ENCODE measurements at places on chromosomes 2 and 18. TPM values are rescaled to one million over a fixed set of nuclear protein-coding genes. Genes with fewer than 3 reads are reported as not detected.

- no peak for DNase-seq
Observed at GRCh38 chr2:217804338-217804737, 198.5 kb downstream of the TNS1 start.

- DNase-seq: no peak
Observed at GRCh38 chr2:68757081-68757480, 22.5 kb downstream of the ARHGAP25 start.

RGPD3 gene
- polyA plus RNA-seq: 0.36 TPM

DNA sequence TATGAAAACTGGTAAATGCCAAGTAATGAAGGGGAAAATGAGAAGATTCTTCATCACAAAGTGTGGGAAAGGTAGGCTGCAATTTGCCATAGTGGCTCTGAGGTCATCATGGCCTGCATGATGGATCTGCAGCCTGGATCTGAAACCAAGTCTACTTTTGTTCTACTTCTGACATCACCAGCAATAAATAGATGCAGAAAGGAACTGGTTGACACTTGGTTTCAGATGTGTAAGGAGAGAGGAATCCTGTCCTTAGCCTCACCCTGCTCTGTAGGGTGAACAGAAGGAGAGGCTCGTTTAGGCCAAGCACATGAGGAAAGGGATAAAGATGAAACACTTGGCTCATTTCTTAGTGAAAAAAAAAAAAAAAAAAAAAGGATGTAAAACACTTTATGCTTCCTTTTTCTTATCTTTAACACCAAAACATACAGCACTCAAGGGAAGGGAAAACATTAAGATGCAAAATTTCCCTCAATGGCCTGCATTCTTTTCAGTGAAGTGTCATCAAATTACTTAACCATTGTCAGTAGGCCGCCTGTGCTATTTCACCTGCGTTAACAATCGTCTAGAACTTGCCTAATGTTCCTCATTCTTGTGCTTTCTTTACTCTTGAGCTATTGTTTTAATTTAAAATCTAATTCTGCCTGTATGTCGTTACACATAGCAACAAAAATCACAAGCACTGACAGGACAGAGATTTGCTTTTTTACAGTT lies 3.9 kb downstream of the NEB start:
- no peak for DNase-seq

DNA sequence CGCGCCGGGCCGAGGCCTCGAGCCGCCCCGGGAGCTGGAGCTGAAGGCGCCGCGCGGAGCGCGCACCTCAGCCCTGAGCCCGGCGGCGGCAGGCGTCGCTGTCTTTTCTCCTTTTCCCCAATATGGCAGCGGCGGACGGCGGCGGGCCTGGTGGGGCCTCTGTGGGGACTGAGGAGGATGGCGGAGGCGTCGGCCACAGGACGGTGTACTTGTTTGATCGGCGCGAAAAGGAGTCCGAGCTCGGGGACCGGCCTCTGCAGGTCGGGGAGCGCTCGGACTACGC lies 369 bp downstream of the SMCHD1 start:
- peak; percentile 51 for DNase-seq

C2orf68 gene
- polyA plus RNA-seq: 54.6 TPM

DNA sequence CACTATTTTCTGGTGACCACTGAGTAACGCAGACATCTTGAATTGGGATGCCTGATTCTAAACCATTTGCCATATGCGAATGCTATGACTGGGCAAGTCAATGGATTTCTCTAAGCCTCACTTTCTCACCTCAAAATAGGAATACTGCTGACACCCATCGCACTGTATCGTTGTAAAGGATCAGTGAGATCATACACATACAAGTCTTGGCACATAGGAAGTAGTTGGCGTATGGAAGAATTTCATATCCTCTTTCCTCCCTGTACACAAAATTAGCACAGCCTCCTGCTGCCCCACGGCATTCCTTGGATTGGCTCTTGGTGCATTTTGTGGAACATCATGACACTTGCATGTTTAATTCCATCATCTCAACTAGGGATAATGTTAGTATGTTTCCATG lies 366.9 kb downstream of the CMPK2 start:
- DNase-seq: no peak

- DNase-seq: peak; percentile 21
Observed at GRCh38 chr2:6564326-6564725, 301.4 kb downstream of the CMPK2 start.

PDE11A gene
- polyA plus RNA-seq: not detected

HOXD8 gene
- polyA plus RNA-seq: 39.5 TPM

KLHL41 gene
- polyA plus RNA-seq: 3,898 TPM
